NCI-H2171 (cell line): ENCODE measurements at places on chromosomes 13 and 19.
A peak's percentile ranks its signal among the peaks of the same experiment; 100 is the strongest.

DNA sequence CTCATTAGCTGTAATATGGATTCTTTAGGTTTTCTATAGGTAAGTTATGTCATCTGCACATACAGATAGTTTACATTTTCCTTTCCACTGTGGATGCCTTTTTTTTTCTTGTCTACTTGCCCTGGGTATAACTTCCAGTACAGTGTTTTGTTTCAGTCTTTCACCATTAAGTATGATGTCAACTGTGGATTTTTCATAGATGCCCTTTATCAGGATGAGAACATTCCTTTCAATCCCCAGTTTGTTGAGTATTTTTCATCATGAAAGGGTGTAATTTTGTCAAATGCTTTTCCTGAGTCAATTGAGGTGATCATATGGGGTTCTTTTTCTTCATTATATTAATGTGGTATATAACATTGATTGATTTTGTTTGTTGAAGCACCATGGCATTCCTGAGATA lies 43.6 kb upstream of the SACS start:
- no peak for DNase-seq

GRCh38 chr19:46759817-46760333 lies 13.6 kb upstream of the STRN4 start:
- no peak for DNase-seq

DNA sequence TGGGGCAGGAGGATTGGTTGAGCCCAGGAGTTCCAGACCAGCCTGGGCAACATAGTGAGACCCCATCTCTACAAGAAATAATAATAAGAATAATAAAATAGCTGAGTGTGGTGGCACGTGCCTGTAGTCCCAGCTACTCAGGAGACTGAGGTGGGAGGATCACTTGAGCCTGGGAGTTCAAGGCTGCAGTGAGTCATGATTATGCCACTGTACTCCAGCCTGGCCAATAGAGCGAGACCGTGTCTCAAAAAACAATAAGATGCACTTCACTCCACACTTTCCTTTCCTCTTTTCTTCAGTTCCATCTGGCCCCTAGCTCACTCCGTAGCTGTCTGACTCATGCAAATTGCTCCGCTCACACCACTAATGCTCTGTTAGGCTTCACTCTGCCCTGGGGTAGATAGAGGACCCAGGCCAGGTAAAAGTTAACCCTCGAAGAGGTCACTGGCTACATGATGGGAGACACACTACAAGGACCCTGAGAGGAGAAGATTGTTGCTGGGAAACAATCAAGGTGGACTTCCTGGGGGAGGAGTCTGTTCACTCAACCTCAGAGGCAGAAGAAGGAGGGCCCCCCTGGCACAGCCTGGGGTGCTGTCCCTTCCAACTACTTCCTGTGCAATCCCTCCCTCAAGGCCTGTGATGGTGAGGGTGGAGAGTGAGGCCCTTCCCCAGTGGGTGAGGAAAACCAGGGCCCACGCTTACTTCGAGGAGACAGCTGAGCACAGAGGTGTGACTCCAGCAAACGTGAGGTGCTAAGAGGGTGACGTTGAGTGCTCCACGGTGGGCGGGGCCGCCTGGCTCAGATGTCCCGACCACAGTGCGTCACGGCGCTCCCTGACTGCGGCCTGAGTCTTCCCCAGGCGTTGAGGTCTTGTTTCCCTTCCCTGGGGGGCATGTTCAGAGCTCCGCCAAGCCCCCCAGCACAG lies 8.8 kb upstream of the TNFSF9 start:
- no peak for DNase-seq

DNA sequence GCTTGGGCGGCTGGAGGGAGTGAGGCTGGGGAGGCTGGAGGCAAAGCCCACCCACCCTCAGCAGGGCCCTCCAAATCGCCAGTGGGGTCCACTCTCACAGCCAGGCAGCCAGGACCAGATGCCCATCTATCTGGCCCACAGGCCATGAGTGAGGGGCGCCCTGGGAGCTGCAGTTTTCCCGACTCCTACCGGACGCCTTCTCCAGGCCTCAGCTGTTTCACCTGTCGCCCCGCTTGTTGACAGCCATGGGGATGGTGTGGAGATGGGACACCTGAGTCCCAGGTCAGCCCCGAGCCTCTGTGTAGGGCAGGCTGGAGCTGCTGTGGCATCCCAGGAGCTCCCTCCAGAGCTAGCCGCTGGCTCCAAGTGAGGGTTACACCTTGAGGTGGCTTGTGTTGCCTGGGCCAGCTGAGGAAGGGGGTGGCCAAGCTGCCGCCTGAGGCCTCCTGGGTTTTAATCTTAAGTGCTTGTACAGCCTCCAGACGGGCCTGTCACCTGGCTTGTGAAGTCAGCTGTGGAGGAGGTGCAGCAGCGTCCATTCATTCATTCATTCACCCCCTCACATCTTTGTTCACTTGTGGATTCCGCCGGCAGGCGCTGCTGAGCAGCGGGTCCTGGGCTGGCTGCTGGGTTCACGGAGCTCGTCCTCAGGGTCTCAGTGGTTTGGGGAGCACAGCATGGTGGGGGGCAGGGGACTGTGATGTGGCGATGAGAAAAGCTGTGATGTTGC lies 52.0 kb downstream of the COMP start:
- DNase-seq = no peak

- DNase-seq = no peak
Measured at GRCh38 chr19:33427801-33428626, 54.5 kb downstream of the CEBPG start.

DNA sequence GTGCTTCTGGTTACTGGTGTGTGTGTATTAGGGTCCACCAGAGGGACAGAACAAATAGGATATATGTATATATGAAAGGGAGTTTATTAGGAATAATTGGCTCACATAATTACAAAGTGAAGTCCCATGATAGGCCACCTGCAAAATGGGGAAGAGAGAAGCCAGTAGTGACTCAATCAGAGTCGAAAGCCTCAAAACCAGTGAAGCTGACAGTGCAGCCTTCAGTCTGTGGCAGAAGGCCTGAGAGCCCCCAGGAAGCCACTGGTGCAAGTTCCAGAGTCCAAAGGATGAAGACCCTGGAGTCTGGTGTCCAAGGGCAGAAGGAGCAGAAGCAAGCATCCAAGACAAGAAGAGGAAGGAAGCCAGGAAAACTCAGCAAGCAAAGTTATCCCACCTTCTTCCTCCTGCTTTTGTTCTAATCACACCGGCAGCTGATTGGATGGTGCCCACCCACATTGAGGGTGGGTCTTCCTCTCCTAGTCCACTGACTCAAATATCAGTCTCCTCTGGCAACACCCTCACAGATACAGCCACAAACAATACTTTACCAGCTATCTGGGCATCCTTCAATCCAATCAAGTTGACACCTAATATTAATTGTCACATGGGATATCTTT lies 21.7 kb upstream of the SCEL start:
- no peak for DNase-seq

- DNase-seq = no peak
Measured at GRCh38 chr13:105389373-105389772, 1146.1 kb downstream of the EFNB2 start.

DNA sequence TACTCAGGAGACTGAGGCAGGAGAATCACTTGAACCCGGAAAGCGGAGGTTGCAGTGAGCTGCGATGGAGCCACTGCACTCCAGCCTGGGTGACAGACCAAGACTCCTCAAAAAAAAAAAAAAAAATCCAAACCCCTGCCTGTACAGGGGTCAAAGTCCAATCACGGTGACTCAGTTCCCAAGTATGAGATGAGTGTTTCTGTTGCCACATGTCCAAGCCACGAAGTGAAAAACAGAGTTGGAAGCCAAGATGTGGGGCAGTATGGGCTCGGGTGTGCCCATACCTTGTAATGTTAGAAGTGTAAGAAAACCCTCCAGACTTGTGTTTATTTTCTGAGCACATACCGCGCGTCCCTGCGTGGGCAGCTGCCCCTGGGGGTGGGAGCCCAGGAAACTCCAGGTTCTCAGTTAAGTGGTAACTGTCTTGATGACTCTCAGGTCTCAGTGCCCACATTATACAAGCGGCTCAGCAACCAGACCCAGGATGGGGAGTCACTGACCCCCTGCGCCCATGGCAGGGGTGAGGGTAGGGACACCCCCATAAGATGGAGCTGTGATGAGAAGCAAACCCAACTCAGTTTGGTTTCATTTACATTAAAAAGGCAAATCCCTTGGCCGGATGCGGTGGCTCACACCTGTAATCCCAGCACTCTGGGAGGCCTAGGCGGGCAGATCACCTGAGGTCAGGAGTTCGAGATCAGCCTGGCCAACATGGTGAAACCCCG lies 1.2 kb upstream of the GPX4 start:
- no peak for DNase-seq

DNA sequence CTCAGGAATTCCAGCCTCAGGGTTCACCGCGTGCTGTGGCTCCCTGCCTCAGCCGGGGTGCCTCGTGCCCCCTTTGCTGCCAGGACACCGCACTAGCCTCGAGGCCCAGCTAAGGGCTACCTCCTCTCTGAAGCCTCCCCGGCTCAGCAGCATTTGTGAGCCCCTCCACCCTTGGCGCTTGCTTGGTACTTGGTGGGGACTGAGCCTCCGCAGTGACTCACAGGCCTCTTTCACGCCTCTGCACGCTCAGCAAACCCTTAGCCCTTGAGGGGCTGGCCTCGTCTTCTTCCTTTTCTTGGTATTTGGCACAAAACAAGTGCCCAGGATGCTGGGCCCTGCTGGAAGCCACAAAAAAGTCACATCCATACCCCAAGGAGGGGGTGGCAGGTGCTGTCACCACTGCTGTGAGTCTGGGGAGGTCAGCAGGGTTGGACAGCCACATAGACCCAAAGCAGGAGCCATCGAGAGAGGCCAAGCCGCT lies 85.4 kb upstream of the TM9SF2 start:
- no peak for DNase-seq

- DNase-seq = no peak
Measured at GRCh38 chr19:39568604-39569003, 28.6 kb upstream of the EID2 start.

GRCh38 chr13:23703246-23703860 lies 133.1 kb downstream of the TNFRSF19 start:
- no peak for DNase-seq

DNA sequence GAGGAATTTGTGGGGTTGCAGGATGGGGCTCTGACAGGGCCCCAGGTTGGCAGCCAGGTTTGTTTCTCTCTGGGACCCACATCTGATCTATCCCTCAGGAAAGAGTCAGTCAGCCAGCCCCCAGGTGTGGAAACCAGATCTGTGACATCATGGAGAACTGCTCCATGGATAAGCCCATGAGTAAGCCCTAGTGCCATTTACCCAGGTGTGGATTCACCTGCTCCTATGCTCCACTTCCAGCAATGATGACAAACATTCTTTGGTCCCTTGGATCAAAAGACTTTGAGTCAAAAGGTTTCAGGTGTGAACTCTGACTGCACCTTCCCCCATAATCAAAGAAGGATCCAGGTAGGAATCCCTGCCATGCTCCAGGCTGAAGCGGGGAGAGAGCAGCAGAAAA lies 26.9 kb upstream of the IGFL4 start:
- DNase-seq = no peak

DNA sequence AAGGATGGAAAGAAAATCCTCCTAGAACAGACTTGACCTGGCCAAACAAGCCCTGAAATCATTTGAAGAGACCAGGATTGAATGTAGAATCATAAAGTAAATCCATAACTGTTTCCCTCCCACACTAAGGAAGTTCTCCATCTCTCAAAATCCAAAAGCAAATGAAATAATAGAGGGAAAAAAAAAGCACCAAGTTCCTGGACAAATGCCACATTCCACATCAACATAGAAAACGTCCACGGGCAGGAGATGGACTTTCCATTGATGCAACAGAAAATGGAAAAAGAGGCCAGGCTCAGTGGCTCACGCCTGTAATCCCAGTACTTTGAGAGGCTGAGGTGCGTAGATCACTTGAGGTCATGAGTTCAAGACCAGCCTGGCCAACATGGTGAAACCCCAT lies 56.2 kb downstream of the INSR start:
- DNase-seq = no peak

DNA sequence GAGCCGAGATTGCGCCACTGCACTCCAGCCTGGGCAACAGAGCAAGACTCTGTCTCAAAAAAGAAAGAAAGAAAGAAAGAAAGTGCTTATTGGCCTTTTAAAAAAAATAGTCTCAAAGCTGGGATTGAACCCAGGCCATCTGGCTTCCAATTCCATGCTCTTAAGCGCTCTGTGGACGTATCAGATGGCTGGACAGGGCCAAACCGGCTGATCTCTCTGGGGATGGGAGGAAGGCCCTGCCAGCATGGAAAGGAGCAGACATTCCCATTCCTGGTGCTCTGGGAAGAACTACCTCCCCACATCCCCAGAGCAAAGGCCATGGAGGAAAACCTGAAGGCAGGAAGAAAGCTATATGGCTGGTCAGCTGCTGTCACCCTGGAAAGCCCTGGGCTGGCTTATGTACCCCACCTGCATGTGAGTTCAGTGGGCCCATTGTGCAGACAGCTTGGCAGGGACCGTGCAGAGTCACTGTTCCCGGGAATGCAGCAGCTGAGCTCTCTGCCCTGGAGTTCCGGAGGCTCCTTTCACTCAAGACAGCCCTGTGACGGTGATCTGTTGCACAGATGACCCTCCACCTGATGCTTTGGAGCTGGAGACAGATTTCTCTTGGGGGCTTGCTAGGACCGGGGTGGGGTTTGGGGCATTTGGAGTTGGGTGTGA lies 84.3 kb downstream of the SIPA1L3 start:
- DNase-seq = no peak

DNA sequence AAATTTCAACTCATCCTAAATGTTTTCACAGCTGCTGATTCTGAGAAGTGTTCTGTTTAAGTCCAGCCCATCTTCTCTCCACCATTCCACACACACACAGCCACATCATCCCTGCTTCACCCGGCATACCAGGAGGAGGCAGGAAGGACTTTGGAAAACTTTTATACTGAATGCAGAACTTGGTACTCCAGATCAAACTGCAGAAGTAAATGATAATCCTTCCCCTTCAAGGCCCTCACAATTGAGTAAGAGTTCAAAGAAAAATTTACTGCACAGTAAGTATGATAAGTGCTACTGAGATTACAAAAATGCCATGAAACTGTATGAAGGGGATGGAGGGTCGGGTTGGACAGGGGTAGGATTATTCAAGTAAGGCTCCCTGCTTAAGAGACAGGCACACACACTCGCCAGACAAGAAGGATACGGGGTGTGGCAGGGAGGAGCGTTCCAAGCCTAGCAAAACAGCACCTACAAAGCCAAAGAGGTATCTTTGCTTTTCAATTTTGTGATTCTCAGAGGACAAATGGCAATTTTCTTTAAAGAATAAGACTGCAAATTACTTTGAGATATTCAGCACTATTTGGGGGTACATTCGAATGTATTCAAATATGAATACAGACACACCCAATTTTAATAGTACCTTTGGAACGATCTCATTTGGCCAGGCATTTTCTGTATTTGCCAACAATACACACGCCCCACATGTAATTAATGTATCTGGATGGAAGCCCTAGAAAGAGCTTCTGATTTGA lies 2.5 kb downstream of the USP12 start:
- DNase-seq = no peak

- DNase-seq = no peak
Measured at GRCh38 chr13:43127103-43127798, 103.9 kb downstream of the DNAJC15 start.

DNA sequence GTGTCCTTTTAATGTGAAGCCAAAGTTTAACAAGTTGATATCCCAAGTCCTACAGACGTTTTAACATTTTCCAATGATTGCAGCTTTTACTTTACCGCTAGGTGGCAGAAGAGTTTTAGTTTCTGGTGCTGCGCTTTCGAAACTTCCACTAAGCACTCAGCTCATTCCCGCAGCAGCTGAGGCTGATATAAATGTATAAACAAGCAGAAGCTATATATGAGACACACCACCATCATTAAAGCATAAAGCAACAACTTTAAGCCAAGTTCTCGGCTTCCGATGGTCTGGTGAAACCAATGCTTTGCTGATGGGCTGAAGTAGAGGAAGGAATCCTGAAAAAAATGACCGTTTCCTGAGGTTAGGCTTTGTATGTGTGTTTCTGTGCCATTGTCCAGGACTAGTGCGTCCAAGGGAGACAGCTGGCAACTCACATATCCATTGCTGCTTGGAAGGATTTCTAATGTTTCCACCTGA lies 753.9 kb downstream of the OLFM4 start:
- peak; percentile 74 for DNase-seq
